Suprapubic skin (tissue), 4 donors: ENCODE measurements at places on chromosomes 7 and 10. TPM values are rescaled to one million over a fixed set of nuclear protein-coding genes. Genes with fewer than 3 reads are reported as not detected.

Gene C10orf105
- 0.48 TPM for total RNA-seq

Gene EXOSC1
- total RNA-seq = 35.1 TPM

Gene AEBP1
- total RNA-seq = 27.3 TPM

Gene TET1
- total RNA-seq = 0.98 TPM

Gene CTAGE6
- not detected for total RNA-seq

Gene AKR1C8
- not detected for total RNA-seq

Gene TBC1D12
- 14.9 TPM for total RNA-seq

Gene VENTX
- not detected for total RNA-seq

Gene RTKN2
- 2.5 TPM for total RNA-seq

Gene BMI1
- total RNA-seq = 55.3 TPM

Gene POT1
- total RNA-seq = 8.6 TPM

Gene SLC35B4
- total RNA-seq = 3.9 TPM

Gene HOXA7
- total RNA-seq = 14.8 TPM

- DNase-seq = no peak
Measured at GRCh38 chr7:46545790-46546189, 624.7 kb upstream of the IGFBP3 start.

DNA sequence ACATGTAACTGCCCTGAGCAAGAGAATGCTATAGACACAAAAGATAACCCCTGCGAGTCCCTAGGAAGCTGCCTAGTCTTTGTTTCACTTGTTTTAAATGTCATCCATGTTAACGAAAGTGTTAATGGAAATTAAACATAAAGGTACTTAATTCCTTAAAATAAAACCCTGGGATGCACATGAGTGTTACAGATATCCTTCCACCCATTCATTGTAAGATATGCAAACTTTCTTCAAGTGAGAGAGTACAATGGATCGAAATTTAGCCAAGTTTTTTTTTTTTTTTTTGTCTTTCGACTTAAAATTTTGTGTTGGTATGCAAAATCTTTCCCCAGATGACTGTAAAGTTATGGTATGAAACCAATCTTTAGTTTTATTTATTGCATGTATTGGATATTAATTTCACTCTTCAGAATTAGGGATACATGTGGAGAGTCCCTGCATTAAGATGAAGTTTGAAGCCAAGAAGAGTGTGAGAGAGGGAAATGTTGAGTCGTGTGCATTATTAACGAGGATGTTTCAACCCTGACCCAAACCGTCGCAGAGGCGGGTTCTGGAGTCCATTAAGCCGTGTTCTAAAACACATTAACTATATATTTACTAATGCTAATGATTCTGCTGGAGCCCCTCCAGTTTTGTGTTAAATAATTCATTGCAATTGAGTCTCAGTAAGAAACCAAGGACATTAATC lies 1.6 kb downstream of the CDK14 start:
- DNase-seq = no peak

DNA sequence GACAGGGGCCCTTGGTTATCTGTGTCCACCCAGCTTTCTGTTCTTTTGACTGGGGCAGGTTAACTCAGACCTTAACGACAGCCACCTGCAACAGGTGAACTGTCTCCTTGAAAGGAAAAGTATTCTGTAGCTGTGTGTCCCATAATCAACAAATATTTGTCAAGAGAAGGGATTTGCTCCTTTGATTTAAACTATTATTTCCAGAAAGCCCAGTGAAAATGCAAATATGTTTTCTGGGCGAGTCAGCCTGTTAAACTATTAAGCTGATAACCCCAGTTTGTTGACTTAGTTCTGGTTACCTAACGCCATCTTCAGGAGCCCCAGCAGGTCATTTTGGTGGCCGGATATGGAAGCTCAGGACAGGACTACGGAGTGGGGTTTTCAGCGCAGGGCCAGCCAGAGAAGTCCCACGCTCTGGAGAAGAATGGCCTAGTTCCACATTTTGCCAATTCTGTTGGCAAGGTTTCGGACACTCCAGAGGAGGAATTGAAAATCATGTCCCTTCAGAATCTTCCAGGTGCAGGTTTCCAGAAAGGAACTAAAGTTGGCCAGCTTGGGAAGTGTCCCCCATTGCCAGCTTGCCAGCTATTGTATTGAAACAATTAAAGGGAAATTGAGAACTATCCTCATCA lies 54.5 kb downstream of the ADRA2A start:
- DNase-seq = no peak

DNA sequence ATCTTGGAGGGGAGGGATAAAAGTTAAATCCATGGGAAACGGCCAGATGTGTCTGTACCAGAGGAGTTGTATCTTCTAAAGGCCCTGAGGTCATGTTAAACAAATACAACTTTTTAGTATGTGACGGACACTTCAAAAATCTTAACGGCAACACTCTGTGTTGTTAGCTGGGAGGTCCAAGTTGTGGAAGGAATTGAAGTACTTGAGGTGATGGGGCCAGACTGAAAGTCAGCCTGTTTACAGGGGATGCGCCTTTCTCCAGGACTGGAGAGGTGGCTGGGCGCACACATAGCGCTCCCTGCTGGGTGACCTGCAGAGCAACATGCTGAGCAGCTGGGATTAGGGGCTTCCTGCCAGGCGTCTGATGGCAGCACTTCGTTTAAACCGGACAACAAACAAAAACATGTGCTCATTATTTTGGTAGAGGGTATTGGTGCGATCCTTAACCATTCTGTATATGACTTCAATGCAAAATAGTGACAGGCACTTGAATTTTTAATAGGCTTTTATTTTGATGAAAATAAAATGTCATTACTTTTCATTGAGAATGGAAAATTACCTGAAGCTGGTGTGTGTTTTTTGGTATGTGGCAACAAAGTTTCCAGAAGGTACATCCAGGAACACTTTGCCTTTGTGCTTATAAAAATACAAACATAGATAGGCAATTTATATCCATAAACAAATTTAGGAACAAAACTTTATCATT lies 198.2 kb downstream of the MLLT10 start:
- no peak for DNase-seq

- DNase-seq = no peak
Measured at GRCh38 chr7:96962221-96962885, 43.0 kb upstream of the DLX6 start.

DNA sequence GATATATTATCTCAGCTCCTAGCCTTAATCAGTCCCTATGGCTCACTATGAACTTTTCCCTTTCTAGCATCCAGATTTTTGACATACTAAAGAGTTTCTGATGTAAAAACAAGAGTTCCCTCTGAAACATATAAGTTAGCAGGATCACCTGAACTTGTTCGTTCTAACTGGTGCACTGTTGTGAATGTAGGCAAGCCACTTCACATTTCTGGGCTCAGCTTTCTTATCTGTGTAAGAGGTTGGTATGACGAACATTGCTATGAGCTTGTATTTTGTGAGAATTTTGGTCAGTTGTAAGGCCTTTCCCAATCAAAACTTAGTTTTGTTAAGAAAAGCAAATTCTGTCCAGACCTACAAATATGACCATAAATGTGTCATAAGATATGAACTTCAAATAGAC lies 46.1 kb downstream of the MAGI2 start:
- no peak for DNase-seq

DNA sequence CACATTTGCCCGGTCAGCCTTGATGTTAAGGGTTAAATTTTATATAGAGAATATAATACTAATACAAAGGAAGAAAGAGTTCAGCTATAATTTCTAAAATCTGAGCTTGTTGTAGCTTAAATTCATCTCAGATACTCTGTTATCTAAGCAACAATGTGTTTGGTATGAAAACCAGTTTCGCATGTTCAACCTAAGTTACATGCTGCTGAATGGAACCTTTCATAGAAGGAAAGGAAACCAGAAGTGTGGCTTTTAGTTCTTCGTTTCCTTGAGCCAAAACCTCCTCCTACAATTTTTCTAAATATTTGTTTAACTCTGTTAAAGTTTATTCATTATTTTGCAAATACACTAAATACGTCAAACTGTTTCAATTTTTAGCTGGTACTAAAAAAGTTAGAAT lies 18.5 kb downstream of the AGR2 start:
- DNase-seq = no peak

DNA sequence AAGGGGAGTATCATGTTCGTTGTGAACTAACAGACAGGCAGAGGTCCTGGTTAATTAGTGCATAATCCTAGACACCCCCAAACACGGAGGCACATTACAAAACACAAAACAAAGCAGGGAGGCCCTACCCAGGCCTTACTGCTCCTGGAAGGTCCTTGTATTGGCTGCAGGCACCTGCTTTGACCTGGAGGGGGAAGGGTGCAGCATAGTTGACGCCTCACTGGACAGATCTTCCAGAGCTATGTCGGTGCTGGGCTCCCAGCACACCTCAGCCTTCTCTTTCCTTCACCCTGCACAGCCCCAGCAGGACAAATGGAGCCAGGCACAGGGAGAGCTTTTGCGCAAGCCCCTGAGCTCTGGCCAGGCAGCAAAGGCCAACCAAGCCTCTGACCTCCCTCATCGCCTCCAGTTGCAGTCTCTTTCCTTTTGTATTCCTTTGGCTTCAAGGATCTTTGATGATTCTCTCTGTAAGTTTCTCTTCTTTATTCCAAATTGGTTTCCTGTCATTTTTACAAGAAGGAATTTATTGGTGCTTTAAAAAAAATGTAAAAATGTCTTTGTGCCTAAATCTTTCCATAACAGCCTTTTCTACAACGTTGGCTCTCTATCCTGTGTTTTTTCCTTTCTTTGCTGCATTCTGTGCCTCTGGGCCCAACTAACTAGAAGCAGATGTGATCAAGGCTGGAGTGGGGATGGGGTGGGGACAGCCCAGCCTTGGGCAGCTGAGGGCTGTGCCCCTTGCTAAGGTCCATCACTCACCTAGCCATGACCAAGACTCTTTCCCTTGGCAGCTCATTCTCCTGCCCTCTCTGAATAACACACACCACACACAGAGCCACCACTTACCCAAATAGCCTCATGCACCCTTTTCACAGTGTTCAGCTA lies 317.1 kb upstream of the NPVF start:
- DNase-seq = no peak
